ENCODE measurements at places on chromosomes 11 and 22.

GRCh38 chr11:97990162-97990920, 1030.4 kb upstream of the CNTN5 start:
- DNase-seq, result peak; percentile 81

GRCh38 chr11:33005175-33005574, 10.5 kb upstream of the DEPDC7 start:
- DNase-seq, result no peak

GRCh38 chr22:45612451-45612901, 59.2 kb upstream of the ATXN10 start:
- no peak for DNase-seq

DNA sequence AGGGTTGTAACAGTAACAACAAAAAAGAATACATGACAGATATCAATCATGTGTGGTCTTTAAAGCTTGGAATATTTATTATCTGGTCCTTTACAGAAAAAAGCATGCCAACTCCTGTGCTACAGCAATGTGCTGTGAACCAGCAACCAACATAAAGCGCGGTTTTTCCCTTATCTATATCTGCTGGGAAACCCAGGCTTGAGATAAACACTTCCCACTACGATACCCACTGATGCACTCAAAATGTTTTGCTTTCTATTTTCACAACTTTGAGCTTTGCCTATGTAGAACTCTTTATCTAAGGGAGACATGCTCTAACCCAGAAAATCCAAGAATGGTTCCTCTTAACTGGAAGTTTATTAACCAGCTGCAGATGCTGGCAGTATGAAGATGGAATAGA, 19.0 kb downstream of the ZBED5 start:
- peak; percentile 51 for DNase-seq

- DNase-seq, result peak; percentile 66
These were observed 43.8 kb downstream of the TRIOBP start for GRCh38 chr22:37740455-37741311.

DNA sequence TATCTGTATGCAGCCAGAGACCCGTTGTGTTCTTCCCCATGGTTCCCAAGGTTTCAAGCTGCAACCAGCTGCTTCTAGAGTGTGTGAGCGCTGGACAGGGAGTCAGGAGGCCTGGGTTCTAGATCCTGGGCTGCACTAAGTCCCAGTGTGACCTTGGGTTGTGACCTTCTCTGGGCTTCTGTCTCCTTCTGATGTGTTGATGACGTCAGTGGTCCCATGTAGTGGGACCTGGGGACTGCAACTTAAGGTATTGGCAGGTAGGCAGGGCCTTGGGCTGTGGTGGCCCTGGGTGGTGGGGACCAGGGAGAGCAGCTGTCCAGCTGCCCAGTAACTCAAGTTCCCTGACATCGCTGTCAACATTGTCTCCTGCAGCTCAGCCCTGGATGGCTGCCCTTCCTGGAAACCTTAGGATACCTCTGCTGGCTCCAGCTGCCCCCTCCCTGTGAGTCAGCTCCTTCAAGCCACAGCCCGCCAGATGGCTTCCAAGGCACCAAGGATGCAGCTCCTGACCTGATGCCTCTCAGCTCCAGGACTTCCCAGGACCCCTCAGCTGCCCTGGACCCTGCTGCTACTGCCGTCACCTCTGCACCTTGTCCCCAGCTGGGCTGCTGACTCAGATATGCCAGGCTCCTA, 1.3 kb upstream of the PVALB start:
- DNase-seq, result no peak

DNA sequence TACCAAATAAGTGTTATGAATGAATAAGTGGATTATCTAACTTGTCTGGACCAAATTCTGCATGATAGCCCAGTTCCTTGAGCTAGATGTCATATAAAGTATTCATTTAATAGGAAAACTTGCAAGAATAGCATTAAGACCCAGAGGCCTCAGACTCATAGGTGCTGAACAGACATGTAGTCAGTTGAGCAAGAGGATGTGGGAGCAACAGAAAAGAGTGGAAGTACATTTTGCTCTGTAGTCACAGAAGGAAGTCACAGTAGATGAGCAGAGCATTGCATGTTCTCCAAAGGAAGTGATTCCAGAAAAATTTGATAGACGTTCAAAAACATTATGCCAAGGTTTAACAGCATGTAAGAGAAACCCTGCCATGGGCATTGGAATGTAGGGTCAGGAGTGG, 9.5 kb downstream of the HOATZ start:
- DNase-seq, result no peak

DNA sequence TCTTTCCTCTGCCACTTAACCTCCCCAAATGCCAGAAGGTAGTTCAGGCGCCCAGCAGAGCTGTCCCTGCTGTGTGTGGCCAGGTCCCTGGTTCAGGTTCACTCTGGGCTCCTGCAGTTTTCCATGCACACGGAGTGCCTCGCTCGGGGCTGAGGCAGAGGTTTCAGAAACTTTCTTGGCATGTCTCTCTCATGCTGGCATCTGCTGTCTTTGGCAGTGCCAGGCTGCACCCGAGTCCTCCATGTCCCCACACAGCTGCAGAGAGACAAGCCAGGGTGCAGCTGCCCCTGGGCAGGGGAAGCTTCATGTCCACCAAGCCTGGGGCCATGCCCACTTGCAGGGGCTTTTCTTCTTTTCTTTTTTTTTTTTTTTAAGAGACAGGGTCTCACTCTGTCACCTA, 7.0 kb upstream of the NEFH start:
- no peak for DNase-seq

DNA sequence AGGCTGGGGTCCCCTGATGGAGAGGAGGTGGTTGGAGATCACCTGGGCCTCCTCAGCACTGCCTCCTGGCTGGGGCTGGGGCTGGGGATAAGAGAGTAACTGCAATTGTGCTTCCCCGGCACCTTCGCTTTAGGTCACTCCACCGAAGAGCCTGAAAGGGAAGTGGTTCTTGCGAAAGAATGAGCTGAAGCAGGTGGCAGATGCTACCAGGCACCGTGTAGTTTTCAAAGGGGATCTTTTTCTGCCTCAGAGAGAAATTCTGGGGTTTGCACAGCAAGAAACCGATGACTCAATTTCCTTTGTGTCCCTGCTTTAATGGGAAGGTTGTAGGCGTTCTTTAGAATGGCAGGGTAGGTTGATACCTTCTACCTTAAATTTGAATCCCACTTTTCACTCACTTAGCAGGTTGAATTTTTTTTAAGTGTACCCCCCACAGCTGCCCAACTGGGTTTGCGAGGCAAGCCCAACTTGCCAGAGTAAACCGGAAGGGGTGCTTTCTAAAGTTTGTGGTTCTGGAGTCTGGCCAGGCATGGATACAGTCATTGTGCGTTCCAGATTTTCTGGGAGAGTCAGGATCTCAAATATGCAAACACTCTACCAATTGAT, 5.3 kb downstream of the CD44 start:
- peak; percentile 65 for DNase-seq

- DNase-seq, result no peak
These were observed 574.4 kb downstream of the OPCML start for GRCh38 chr11:132957881-132958280.

DNA sequence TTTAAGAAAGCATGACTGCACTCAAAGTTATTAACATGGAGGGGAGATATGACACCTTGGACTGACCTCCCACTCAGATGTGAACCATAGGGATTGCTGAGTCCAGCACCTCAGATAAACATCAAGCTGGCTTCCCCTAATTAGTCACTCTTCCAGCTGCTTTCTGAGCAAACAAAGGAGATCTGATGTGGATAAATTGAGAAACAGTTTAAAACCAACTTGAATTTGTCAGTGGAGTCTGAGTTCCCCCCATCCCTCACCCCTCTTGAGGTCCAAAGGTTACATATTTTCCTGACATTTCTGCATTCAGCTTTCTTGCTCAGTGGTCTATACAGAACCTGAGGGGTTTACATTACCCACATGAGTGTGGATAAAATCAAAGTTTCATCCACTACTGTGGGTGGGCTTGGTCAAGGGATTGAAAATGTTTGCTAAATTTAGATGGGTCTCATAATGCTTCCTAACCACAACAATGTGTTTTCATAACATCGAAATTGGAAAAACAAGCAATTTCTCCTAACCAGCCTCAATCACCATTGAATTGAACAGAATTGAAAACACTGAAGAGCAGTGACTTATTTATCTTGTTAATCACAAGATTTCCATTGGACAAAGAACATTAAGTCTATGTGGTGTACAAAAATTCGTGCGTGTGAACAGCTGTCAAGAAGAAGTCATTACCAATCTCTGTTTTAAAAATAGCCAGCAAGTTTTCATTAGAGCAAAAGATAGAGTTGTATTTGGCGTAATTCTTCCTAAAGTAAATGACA, 292.3 kb downstream of the METTL15 start:
- peak; percentile 75 for DNase-seq

GRCh38 chr22:47304191-47304831, 541.9 kb downstream of the TBC1D22A start:
- no peak for DNase-seq

DNA sequence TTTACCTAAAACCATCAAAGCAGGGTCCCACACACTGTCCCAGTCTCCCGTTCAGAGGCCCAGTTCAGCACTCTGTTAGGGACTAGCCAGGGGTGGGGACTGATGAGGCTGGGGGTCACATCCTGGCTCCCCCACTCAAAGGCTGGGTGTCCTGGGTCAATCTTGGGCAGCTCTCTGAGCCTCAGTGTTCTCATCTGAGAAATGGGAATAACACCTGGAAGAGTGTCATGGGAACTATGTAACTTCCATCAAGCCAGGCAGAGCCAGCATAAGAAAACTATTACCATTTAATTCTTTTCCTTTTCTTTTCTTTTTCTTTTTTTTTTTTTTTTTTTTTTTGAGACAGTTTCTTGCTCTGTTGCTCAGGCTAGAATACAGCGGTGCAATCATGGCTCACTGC, 38.4 kb downstream of the TPST2 start:
- DNase-seq, result no peak

DNA sequence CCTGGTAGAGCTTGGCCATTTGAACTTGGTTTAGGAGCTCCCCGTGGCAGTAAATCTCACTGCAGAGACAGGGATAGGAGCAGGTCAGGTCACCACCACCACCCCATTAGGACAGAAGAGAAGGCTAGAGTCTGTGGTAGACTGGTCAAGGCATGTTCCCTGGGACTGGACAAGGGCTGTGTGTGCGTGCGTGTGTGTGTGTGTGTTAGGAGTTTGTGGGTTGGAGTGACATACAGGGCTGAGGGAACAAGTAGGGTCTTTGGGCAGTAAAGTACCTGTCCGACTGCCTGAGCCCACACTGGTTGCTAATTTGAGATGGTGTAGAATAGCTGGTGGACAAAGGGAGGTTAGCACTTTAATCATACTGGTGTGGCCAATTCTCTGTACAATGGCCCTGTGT, 16.1 kb downstream of the TREH start:
- no peak for DNase-seq

Measured in amniotic epithelial cell (primary cell).